NCI-H2171 (cell line): ENCODE measurements at places on chromosomes 6 and 20.

- no peak for DNase-seq
Measured at GRCh38 chr6:75600768-75601167, 912 bp upstream of the SENP6 start.

- DNase-seq, result no peak
Measured at GRCh38 chr6:168534265-168534664, 93.3 kb downstream of the SMOC2 start.

DNA sequence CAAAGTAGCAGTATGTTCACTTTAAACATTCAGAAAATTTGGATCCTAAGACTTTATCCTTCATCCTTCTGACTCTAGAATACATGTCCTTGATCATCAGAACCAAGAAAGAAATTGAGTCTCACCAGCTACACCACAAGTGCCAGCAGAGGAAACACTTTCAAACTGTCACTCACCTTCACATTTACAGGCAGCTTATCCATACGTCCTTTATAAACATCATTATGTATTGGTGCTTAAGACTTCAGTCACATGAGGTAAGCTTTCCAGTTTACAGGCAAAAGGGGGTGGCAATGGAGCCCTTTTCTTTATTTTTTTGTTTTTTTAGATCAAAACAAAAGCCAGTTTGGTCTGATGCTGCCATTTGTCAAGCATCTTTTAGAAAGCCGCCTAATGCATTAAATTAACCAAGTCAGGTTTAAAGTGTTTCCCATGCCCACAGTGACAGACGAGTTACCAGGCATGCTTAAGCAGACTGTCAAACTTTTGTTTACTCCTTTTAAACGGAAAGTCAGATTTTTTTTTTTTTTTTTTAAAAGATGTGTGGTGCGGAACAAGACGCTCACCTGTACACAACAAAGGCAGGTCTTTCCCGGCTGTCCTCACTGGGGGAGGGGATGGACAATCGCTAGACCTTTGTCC lies 952 bp upstream of the BRPF3 start:
- DNase-seq, result peak; percentile 10

DNA sequence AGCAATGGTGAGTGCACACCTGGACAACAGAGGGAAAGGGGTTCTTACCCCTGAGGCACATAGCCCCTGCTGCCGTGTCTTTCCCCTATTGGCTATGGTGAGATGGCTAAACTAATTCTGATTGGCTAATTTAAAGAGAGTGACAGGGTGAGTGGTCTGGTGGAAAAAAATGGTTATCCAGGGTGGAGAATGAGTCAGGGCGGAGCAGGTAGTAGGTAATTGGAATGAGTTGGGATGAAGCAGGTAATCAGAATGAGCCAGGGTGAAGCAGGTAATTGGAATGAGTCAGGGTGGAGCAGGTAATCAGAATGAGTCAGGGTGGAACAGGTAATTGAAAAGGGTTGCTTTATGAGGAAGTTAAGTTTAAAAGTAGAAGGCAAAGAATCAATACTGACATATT lies 200.3 kb downstream of the EYA4 start:
- DNase-seq, result no peak

- no peak for DNase-seq
Measured at GRCh38 chr6:170182093-170182780, 108.6 kb downstream of the DLL1 start.

DNA sequence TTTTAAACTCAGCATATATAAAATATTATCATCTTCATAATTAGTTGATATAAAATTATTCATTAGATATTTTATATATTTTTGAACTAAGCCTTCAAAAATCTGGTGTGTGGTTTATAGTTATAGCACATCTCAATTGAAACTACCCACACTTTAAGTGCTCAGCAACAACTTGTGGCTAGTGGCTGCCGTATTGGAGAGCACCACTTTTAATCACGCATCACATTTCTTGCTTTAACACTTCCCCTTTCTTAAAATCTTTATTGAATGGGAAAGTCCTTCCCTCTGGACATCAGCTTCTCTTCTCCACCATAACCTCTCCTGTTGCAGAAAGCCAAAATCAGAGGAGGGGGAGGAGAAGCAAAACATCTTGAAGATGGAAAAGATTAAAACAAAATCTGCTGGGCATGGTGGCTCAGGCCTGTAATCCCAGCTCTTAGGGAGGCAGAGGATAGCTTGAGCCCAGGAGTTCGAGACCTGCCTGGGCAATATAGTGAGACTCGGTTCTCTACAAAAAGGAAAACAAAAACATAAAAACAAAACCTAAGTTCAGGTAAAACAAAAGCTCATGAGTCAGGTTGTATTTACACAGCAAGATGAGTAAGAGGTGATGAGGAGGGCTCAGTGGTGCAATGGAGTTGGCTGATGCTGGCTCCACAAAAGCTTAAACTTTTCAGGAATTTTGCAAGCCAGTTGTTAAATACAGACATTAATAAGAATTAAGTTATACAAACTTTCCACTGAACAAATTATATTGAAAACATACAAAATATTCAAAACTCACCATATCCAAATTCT lies 237.0 kb upstream of the SUPT3H start:
- no peak for DNase-seq

DNA sequence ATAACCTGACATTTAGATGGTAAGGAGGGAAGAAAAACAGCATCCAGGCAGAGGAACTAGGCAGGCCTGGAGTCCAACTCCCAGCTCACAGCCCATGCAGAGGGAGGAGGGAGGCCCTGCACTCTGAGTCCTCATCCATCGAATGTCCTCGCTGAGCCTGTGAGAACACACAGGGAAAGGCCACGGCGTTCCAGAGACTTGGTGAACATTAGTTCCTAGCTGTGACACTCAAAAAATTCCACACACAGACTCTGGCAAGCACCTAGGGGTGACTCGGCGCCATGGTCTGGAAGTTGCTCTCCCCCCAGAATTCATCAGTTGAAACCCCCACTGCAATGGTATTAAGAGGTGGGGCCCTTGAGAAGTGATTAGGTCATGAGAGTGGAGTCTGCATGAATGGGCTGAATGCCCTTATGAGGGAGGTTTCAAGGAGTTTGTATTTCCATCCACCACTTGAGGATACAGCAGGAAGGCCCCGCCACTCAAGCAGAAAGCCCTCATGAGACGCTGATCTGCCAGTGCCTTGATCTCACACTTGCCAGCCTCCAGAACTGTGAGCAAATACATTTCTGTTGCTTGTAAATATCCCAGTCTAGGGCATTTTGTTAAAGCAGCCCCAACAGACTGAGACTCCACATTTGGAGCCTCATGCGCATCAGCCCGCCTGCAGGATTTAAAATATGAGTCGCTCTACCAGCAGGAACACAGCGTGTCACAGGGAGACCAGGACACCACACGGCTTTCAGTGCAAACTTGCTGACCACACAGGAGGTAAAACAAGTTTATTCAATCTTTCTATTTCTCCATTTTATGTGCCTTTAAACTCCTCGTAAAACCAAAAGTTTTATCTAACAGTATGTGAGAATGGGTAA lies 73.9 kb downstream of the WDR27 start:
- no peak for DNase-seq

DNA sequence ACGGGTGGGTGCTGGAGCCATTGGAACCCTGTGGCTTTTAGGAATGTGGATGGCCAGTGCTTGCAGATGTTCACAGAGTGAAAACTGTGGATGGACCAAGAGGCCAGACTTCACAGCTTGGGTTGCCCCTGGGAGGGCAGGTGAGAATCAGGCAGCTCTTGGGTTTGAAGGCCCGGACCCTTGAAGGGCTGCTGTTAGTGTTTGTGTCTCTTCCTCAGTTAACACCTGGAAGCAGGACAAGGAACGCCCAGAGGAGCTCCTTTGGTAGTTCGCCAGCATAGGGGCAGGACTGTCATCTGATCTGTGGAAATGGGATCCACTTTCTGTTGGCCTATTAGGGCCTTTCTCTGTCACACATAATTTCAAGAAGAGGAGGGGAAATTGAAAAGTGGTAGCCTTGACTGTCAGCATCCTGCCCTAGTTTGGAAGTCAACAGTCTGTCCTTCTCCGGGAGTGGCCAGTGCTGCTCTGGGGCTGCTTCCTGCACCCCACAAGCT lies 43.6 kb downstream of the RIOK1 start:
- DNase-seq, result peak; percentile 61

GRCh38 chr20:57004416-57004815 lies 262.0 kb downstream of the BMP7 start:
- no peak for DNase-seq

DNA sequence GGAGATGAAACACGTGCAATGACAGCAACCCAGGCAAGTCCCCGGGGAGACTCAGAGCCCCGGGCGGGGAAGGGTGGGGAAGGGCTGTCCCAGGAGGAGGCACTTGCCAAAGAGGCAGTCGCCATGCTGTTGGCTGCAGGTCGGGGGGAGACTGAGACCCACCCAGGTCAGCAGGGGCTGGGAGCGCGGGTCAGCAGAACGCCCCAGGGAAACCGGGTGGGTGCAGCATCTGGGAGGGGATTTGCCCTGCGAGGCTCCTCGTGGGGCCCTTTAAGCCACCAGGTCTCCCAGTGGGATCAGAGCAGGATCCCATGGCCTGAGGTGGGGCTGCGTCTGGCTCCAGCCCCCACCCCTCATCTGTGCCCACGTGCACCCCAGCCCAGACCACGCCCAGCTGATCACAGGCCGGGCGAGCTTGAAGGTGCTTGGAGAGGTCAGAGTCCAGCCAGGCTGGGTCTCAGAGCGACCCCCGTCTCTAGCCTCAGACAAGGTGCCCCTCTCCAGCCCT lies 65.5 kb downstream of the YTHDF1 start:
- DNase-seq, result no peak

GRCh38 chr20:8837396-8837795 lies 231.5 kb upstream of the PLCB4 start:
- DNase-seq, result no peak
